GM10248 (cell line): ENCODE measurements at places on chromosomes 2 and 18.
A peak's percentile ranks its signal among the peaks of the same experiment; 100 is the strongest.

- no peak for DNase-seq
Observed at GRCh38 chr18:49817947-49818346, 4.6 kb upstream of the ACAA2 start.

DNA sequence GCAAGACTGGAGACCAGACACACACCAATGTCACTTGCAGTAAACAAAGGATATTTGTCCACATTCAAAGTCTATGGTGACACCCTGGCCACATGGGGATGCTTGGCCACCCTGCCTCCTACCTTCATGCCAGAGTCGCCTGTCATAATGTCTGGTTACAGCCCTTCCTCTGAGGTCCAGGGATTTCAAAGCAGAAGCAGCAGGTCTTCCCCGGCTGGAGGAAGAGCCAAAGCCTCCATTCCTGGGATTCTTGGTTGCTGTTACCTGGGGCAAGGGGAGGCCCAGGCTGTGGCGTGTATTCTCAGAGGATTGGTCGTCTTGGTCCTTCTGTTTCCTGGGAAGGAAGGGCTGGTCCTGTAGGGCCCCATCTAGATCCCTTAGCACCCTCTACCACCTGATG is 2.3 kb upstream of the ALPP start:
- DNase-seq: no peak

- DNase-seq: no peak
Observed at GRCh38 chr2:238793801-238794449, 54.0 kb upstream of the TWIST2 start.

- DNase-seq: peak; percentile 54
Observed at GRCh38 chr2:237665713-237666143, 38.3 kb downstream of the LRRFIP1 start.

GRCh38 chr2:85648619-85649018 is 19.4 kb downstream of the SFTPB start:
- DNase-seq: no peak

- no peak for DNase-seq
Observed at GRCh38 chr2:180240774-180241173, 233.7 kb upstream of the CWC22 start.

- DNase-seq: no peak
Observed at GRCh38 chr18:25467226-25467987, 115.4 kb upstream of the ZNF521 start.

- DNase-seq: peak; percentile 29
Observed at GRCh38 chr2:224646242-224646846, 61.2 kb upstream of the CUL3 start.

DNA sequence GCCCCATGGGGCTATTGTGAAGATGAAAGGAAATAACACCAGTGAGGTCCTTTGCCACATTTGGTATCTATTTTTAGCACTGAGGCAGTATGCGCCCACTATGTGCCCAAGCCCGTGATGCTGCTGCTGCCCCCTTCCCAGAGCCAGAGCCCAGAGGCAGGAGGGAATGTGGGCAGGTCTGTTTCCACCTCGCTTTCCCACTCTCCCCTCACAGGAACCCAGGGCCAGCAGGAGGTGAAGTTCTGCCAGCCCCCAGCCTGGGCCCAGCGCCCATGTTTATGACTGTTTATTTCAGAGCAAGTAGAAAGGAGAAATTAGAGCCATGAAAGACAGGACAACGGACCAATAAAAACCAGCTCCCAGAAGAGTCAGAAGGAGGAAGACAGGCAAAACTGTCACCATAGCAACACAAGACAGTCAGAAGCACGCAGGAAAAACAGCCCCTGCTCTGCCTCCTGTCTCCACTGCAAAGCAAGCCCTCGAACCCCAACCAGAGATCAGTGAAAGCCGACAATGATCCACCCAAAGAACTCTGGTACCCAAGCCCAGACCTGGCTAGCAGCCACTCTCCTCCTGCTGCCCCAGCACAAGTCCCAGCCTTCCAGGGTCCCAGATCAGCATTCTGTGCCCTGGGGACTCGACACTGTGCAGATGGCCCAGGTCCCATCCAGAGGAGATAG is 1.4 kb downstream of the CYRIA start:
- DNase-seq: peak; percentile 31

- DNase-seq: no peak
Observed at GRCh38 chr2:198045227-198045626, 240.8 kb downstream of the PLCL1 start.

- no peak for DNase-seq
Observed at GRCh38 chr2:107712857-107713256, 113.8 kb upstream of the RGPD4 start.

DNA sequence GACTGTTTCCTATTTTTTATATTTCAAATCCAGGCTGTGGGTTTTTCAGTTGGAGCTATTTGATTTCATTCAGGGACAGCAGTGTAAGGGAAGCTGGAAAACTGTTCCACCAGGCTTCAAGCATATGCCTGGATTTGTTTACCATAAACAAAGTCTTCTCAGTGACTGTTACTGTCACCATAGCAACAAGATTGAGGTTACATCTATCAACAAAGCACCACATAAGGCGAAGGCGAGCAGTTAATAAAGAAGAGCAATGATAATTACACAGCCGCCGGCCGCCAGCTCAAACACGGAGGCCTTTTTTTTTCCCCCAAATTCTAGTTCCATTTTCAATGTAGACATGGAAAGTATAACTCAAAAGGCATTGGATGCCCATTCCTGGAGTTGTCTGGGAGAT is 553.7 kb upstream of the SYT4 start:
- DNase-seq: no peak

DNA sequence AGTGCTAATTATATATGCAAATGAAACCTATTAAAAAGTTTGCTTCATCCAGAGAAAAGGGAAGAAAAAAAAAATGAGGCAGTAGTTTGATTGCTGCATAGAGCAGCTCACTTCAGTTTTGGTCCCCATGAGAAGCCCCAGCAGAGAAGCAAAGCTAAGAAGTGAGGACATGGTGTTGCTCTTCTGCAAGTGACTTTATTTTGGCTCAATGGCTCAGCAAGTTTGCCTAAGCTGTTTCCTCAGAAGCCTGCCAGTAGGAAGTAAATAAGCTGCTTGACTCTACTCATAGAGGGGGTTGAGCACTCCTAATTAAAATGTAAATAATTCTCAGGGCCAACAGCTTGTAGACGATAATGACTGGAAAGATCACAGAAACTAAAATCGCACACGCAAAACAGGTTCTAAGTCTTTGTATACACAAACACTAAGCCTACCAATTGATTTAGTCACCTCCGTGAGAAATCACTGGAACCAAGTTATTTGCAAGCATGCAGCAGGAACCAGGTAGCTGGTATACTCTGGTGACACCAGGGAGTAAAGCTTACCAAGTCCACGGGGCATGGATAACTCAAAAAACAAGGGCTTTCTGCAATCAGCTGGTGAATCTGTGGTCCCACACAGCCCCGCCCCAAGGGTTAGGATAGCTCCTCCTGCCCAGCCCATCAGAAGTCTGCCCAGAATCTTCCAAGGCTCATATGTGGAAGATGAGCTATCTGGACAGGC is 39.7 kb upstream of the NABP1 start:
- DNase-seq: peak; percentile 11

DNA sequence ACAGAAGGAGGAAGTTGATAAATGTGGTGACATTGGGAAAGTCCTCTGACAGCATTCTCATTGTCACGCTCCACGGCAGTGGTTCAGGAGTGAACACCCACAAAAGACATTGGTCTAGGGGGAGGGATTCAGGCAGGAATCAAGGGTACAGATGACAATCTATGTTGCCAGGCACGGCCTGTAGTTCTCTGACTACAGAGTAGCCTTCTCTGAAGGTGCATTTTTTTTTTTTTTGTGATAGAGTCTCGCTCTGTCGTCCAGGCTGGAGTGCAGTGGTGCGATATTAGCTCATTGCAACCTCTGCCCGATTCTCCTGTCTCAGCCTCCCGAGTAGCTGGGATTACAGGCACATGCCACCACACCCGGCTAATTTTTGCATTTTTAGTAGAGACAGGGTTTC is 7.4 kb upstream of the MOB1A start:
- peak; percentile 71 for DNase-seq

- no peak for DNase-seq
Observed at GRCh38 chr2:160368988-160369930, 124.3 kb downstream of the RBMS1 start.

DNA sequence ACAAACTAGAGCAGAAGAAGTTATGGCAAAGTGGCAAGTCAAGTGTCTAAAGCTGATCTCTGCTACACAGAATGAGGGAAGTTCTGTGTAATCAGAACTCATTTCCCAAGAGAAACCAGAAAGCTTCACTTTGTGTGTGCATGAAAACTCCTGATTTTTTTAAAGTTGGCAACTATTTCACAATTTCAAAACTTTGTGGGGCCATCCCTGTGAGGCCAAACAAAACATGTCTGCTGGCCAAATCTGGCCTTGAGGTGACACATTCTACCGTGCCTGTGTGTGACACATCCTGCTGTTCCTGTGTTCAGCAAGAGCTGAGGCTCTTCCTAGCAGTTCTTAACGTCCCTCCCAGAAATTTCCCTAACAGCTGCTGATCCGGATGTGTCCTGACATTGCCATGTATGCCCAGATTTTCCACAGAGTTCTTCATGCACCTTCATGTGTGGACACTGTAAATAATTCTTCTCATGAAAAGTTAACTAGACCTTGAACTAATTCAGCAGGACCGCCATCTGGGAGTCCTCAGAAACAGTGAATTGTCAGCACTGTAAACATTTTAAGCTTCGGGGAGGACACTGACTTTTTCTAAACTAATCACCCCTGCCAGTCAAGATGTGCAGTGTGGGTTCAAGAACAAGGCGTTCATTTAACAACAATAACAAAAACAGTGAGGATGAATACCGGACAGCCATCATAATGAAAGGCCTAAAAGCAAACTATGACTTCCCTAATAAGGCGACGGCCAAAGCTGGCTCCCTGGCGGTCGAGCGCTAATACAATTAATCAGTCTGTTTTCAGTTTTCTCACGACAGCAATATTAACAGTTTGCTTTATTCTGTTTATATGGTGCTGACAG is 99.0 kb downstream of the PLEKHM3 start:
- DNase-seq: no peak

DNA sequence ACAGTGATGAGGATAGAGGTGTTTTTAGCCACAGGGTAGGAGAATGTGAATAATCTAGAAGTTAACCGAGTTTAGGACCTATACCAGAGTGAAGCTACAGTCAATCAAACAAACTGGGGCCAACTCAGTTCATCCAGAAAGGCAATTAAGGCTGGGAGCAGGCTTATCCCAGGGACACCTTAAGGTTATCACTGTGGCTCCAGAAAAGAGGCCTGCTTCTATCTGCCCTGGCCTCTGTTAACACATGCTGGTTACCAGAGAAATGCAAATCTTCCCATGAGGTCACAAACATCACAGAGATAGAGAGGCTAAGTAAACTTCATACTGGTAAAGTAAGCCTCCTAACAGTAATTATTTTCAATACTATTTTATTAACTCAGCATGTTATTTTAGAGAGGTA is 93.2 kb upstream of the GRB14 start:
- no peak for DNase-seq

GRCh38 chr18:79600141-79600540 is 79.5 kb upstream of the CTDP1 start:
- no peak for DNase-seq

- peak; percentile 34 for DNase-seq
Observed at GRCh38 chr2:232325324-232326273, 53.0 kb upstream of the ALPP start.

- no peak for DNase-seq
Observed at GRCh38 chr2:101111917-101112771, 39.0 kb downstream of the TBC1D8 start.

- DNase-seq: no peak
Observed at GRCh38 chr2:46632349-46632748, 153.0 kb downstream of the TMEM247 start.

- DNase-seq: peak; percentile 57
Observed at GRCh38 chr2:63424329-63425078, 163.8 kb downstream of the WDPCP start.

- DNase-seq: no peak
Observed at GRCh38 chr2:8225266-8225665, 456.6 kb upstream of the ID2 start.

DNA sequence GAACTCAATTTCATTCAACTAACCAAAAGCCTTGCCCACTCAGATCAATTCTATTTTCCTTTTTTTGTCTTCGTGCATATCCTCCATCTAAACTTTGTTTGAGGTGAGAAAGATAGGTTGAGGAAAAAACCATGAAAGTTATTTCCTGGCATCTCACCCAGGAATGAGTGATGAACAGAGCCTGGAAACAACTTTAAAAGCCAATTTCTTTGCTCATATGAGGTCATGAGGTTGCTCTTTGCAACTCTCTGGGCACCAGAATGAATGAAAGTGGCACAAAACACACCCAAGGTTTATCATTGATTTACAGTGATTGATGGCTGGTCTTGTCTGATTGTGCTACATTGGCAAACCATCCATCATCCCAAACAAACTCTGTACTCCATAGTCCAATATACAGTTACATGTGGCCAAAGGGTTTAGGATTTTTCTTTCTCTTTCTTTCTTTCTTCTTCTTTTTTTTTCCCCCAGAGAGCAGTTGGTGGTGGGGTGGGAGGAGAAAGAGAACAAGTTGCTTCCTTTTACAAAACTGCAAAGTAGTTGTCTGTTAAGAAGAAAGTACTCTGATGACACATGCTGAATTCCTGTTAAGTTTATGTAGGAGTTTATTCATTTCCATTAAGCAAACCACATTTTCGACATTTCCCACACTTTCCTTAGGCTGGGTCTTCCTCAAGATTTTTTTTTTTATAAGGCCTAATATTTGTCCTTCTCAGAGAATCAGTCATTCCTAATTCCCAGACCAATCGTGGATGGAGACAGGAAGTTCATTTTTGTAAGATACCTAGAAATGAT is 575.9 kb upstream of the ZEB2 start:
- DNase-seq: no peak

GRCh38 chr18:48770243-48770642 is 180.5 kb downstream of the SMAD7 start:
- no peak for DNase-seq

GRCh38 chr2:95382192-95382591 is 20.3 kb upstream of the FAHD2A start:
- no peak for DNase-seq

- DNase-seq: no peak
Observed at GRCh38 chr2:102055346-102055990, 63.7 kb downstream of the IL1R2 start.

DNA sequence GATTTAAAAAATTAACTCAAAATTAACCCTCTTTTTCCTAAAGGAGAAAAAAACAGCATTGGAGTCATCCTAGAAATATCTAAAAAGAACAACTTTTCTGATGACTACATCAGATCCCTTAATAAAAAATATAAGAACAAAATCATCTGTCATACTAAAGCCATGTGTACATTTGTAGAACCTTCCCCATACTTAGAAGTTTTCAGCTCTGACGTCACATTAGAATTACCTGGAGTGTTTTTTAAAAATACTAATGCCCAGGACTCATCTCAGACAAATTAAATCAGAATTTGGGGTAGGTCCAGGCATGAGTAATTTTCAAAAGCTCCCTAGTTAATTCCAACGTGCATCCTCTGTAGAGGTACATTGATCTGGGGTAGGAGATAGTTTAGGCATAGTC is 598.0 kb downstream of the DSC3 start:
- DNase-seq: no peak
